Keratinocyte (primary cell): ENCODE measurements at places on chromosomes 12 and 14.

- no peak overlapping the region for H3K4me3 ChIP-seq
- H3K27me3 ChIP-seq, result no peaks in the 10 kb centered on the region
- no peak for DNase-seq
- H3K36me3 ChIP-seq, result no peaks in the 10 kb centered on the region
These were observed 15.0 kb upstream of the NT5DC3 start for GRCh38 chr12:103855896-103856657.

DNA sequence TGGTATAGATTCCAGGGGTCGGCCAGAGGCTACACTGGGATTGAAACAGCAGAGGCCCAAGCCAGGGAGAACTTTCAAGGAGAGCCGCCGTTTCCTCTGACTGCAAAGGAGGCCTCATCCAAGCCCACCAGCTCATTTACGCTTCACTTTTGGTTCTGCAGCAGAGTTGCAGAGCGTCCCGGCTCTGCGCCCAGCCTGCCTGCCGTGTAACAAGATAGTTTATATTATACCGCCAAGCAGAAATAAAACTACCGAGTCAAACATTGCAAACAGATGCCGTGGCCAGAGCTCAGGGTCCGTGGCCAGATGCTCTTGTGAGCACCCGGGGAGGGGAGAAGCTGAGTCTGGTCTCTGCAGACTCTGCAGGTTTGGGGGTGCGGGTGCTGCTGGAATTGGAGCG is 60.7 kb upstream of the TBX3 start:
- no peaks in the 10 kb centered on the region for H3K36me3 ChIP-seq
- no peaks in the 10 kb centered on the region for H3K27me3 ChIP-seq
- DNase-seq, result no peak
- H3K4me3 ChIP-seq, result no peak overlapping the region
- H3K4me1 ChIP-seq, result no peaks in the 10 kb centered on the region
- no peak overlapping the region for H3K27ac ChIP-seq

GRCh38 chr12:89827592-89827991 is 119.0 kb upstream of the ATP2B1 start:
- DNase-seq, result no peak
- H3K4me1 ChIP-seq, result peaks cover 7% of the 10 kb centered on the region
- H3K27ac ChIP-seq, result no peak overlapping the region
- no peaks in the 10 kb centered on the region for H3K27me3 ChIP-seq
- H3K36me3 ChIP-seq, result no peaks in the 10 kb centered on the region

- no peak overlapping the region for H3K27ac ChIP-seq
- H3K36me3 ChIP-seq, result no peaks in the 10 kb centered on the region
- H3K4me3 ChIP-seq, result no peak overlapping the region
- DNase-seq, result no peak
- peaks cover 16% of the 10 kb centered on the region for H3K4me1 ChIP-seq
- no peaks in the 10 kb centered on the region for H3K27me3 ChIP-seq
These were observed 167.0 kb upstream of the PLXNC1 start for GRCh38 chr12:93981411-93981810.

- no peak for DNase-seq
- no peak overlapping the region for H3K4me3 ChIP-seq
- no peaks in the 10 kb centered on the region for H3K4me1 ChIP-seq
- H3K36me3 ChIP-seq, result no peaks in the 10 kb centered on the region
- no peaks in the 10 kb centered on the region for H3K27me3 ChIP-seq
- H3K27ac ChIP-seq, result no peak overlapping the region
These were observed 3.6 kb upstream of the COPZ1 start for GRCh38 chr12:54321363-54321762.

GRCh38 chr12:52151837-52152783 is 39.7 kb downstream of the KRT80 start:
- no peaks in the 10 kb centered on the region for H3K27me3 ChIP-seq
- peak; percentile 92 for DNase-seq
- no peak overlapping the region for H3K4me3 ChIP-seq
- no peaks in the 10 kb centered on the region for H3K36me3 ChIP-seq
- peak overlapping the region; percentile 100 for H3K27ac ChIP-seq
- H3K4me1 ChIP-seq, result peaks cover 84% of the 10 kb centered on the region

- no peaks in the 10 kb centered on the region for H3K36me3 ChIP-seq
- H3K27ac ChIP-seq, result no peak overlapping the region
- no peak overlapping the region for H3K4me3 ChIP-seq
- no peaks in the 10 kb centered on the region for H3K27me3 ChIP-seq
- DNase-seq, result no peak
- no peaks in the 10 kb centered on the region for H3K4me1 ChIP-seq
These were observed 197.1 kb downstream of the BTG1 start for GRCh38 chr12:91948504-91948903.

- no peaks in the 10 kb centered on the region for H3K27me3 ChIP-seq
- peaks cover 22% of the 10 kb centered on the region for H3K4me1 ChIP-seq
- H3K4me3 ChIP-seq, result no peak overlapping the region
- no peaks in the 10 kb centered on the region for H3K36me3 ChIP-seq
- no peak for DNase-seq
- no peak overlapping the region for H3K27ac ChIP-seq
These were observed 10.6 kb upstream of the MLXIP start for GRCh38 chr12:122067966-122068365.

- no peak overlapping the region for H3K27ac ChIP-seq
- peak overlapping the region; percentile 12 for H3K4me3 ChIP-seq
These were observed 589 bp upstream of the HVCN1 start for GRCh38 chr12:110689281-110690126.

DNA sequence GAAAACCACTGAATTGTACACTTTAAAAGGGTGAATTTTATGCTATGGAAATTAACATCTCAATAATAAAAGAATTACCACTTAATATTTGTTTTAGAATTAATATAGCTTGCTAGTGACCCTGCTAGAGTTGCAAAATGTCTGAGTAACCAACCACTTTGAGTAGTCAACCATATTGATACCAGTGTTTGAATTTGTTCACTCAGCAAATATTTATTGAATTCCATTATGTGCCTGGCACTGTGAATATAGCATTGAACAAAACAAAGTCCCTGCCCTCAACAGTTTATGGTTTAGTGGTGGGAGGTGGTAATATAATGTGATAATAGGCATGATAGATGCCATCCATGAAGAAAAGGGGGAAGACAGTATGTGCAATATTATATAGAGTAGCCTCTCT is 4.6 kb downstream of the SNRPF start:
- no peaks in the 10 kb centered on the region for H3K27me3 ChIP-seq
- H3K36me3 ChIP-seq, result peaks cover 16% of the 10 kb centered on the region
- peaks cover 7% of the 10 kb centered on the region for H3K4me1 ChIP-seq
- H3K4me3 ChIP-seq, result no peak overlapping the region
- H3K27ac ChIP-seq, result no peak overlapping the region
- no peak for DNase-seq

DNA sequence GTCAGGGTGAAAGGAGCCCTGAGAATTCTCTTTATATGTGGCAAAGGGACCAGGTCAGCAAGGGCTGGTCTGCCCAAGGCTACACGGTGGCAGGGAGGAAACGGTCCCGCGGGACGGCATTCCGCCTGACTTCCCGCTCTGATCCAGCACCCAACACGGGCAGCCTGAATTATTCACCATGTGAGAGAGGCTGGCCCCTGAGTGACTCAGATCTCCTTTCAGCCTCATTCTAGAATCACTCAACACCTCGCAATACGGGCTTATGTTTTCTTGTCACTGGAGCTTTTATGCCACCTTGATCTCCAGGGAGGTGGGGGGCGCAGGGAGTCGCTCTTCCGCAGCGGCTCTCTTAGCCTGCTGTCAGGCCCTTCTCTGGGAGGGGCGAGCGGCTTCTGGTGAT is 8.5 kb downstream of the LRTM2 start:
- no peaks in the 10 kb centered on the region for H3K36me3 ChIP-seq
- DNase-seq, result no peak
- H3K4me3 ChIP-seq, result no peak overlapping the region
- no peak overlapping the region for H3K27ac ChIP-seq
- peaks cover 34% of the 10 kb centered on the region for H3K27me3 ChIP-seq

GRCh38 chr12:86257134-86257533 is 943 bp upstream of the MGAT4C start:
- no peaks in the 10 kb centered on the region for H3K27me3 ChIP-seq
- H3K27ac ChIP-seq, result no peak overlapping the region
- no peak for DNase-seq

DNA sequence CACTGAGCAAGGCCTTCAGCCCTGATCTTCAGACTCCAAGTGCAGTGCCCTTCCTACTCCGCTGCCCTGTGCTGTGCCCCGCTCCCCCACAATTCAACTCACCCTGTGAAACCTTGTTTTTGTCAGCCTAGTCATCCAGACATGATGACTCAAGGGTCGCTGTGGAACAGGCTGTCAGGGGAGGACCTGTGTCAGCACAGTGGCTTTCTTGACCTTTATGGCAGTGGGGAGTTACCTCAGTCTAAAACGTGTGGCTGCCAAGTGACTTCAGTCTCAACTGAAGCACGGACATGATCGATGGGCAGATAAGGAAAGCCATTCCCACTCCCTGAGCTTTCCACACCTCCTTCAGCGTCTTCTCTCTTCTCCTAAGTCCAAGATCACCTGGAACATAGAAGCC is 16.3 kb upstream of the FLVCR2 start:
- peaks cover 18% of the 10 kb centered on the region for H3K4me1 ChIP-seq
- peaks cover 11% of the 10 kb centered on the region for H3K27me3 ChIP-seq
- H3K36me3 ChIP-seq, result no peaks in the 10 kb centered on the region
- DNase-seq, result no peak
- H3K27ac ChIP-seq, result no peak overlapping the region
- H3K4me3 ChIP-seq, result no peak overlapping the region

DNA sequence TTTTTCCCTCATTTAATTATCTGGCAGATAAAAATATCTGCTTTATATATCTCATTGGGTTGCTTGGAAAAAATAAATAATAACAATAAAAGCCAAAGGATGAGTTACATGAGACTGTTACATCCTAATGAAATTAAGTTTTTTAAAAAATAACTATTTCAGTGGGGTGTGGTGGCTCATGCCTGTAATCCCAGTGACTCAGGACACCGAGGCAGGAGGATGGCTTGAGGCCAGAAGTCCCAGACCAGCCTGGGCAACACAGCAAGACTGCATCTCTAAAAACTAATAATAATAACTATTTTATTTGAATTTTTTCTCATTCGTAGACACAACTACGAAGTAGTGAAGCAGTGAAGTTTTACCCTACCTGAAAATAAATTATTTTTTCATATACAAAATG is 103.3 kb downstream of the BCAT1 start:
- H3K27ac ChIP-seq, result no peak overlapping the region
- no peaks in the 10 kb centered on the region for H3K36me3 ChIP-seq
- H3K27me3 ChIP-seq, result no peaks in the 10 kb centered on the region

DNA sequence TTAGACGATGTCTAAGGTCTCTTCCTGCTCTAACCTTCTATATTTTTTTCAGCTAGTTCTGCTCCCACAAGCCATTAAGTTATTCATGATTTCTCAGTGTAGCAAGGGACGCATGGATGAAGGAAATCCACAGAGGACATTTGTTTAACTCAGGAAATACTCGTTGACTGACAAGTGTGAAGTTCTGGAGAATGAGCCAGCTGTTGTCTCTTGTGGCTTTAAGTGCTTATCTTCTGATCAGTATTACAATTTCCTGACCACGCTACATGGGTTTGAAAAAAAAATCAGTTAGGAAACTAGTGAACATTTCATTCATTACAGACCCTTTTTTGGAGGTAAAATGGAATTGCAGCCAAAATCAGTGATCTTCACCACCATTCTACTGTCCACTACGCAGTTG is 53.1 kb downstream of the GUCY2C start:
- H3K4me1 ChIP-seq, result no peaks in the 10 kb centered on the region
- no peaks in the 10 kb centered on the region for H3K36me3 ChIP-seq
- H3K4me3 ChIP-seq, result no peak overlapping the region
- no peak overlapping the region for H3K27ac ChIP-seq

DNA sequence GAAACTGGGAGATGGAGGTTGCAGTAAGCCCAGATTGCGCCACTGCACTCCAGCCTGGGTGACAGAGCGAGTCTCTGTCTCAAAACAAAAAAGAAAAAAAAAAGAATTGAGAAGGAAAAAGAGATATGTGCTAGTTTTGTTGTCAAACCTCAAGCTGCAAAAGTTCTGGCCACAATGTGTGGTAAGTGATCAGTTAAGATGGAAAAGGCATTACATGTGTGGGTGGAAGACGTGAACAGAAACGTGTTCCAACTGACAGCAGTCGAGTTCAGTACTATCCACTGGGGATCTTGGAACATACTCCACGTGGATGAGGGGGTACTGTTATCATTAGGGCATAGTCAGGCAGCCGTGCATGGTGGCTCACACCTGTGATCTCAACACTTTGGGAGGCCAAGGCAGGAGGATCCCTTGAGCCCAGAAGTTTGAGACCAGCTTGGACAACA is 17.3 kb downstream of the GPR68 start:
- H3K27ac ChIP-seq, result no peak overlapping the region
- no peaks in the 10 kb centered on the region for H3K36me3 ChIP-seq
- H3K4me3 ChIP-seq, result no peak overlapping the region
- H3K4me1 ChIP-seq, result peaks cover 31% of the 10 kb centered on the region

- no peak for DNase-seq
- no peak overlapping the region for H3K27ac ChIP-seq
- peaks cover 3% of the 10 kb centered on the region for H3K27me3 ChIP-seq
- no peaks in the 10 kb centered on the region for H3K36me3 ChIP-seq
These were observed 74.7 kb downstream of the LLPH start for GRCh38 chr12:66055837-66056319.

DNA sequence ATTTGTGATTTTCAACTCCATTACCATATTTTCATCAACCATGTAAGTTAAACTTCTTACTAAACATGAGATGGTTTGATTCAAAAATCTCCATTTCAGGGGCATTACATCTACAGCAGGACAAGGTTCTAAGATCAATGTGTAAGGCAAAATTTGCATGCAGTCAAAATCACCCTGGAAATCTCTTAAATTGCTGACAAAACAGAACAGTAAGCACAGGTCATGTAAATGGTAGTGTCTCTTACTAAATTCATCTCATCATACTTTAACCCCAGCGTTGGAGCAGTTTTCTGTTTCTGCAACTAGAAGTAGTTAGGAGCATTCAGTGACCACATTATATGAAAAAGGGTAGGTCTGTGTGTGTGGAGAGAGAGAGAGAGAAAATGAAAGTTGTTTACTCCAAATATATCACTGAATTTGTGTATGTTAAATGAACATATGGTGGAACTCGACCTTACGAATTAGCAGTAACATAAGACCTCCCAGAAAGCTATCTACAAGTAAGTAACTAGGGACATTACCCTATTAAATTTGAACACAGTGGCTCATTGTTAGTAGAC is 227.5 kb downstream of the SSPN start:
- no peak overlapping the region for H3K4me3 ChIP-seq
- DNase-seq, result no peak
- no peaks in the 10 kb centered on the region for H3K36me3 ChIP-seq
- H3K27me3 ChIP-seq, result no peaks in the 10 kb centered on the region

DNA sequence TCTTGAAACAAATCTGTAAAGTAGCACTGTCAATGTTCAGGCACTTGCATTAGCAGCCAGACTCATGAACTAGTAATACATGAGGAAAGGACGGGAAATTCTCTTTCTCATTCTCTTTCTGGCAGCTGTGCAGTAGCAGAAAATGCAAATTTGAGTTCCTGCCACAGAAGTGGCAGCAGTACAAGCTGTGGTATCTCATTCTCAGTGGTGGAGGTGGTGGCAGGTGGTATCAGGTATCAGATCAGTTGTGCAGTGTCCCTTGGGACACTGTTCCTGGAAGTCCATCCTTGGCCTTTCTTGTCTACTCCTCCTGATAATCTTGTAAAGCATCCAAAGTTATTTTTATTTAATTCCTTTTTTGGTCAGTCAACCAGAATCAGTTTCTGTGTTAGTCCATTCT is 103.0 kb downstream of the C12orf42 start:
- no peaks in the 10 kb centered on the region for H3K27me3 ChIP-seq
- H3K4me1 ChIP-seq, result no peaks in the 10 kb centered on the region
- H3K36me3 ChIP-seq, result no peaks in the 10 kb centered on the region
- H3K27ac ChIP-seq, result no peak overlapping the region
- no peak overlapping the region for H3K4me3 ChIP-seq

- no peaks in the 10 kb centered on the region for H3K4me1 ChIP-seq
- no peak for DNase-seq
- no peak overlapping the region for H3K27ac ChIP-seq
- H3K4me3 ChIP-seq, result no peak overlapping the region
- no peaks in the 10 kb centered on the region for H3K36me3 ChIP-seq
These were observed 425.0 kb downstream of the SNAPC1 start for GRCh38 chr14:62187265-62187664.
